Cortex of kidney (tissue), 1 donor: ENCODE measurements at places on chromosomes 1 and 21.

DNA sequence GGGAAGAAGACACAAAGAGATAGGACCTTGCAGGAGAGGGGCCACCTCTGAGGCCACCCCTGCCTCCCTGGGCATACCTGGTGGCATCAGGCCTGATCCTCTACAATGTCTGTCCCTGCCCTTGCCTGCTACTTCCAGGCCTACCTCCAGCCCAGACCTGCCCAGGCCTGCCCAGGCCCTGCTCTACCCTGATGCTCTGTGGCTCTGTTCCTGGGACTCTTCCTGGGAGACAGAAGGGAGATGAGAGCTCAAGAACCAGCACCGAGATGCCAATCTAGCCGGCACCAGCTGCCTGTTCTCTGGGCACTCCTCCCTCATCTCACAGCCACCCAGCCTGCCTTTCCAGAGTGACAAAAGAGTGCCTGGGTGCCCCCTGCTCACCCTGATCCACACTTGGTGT is 2.7 kb downstream of the CELF3 start:
- DNase-seq, result no peak

GRCh38 chr1:237108297-237109040 is 66.5 kb downstream of the RYR2 start:
- DNase-seq, result no peak

DNA sequence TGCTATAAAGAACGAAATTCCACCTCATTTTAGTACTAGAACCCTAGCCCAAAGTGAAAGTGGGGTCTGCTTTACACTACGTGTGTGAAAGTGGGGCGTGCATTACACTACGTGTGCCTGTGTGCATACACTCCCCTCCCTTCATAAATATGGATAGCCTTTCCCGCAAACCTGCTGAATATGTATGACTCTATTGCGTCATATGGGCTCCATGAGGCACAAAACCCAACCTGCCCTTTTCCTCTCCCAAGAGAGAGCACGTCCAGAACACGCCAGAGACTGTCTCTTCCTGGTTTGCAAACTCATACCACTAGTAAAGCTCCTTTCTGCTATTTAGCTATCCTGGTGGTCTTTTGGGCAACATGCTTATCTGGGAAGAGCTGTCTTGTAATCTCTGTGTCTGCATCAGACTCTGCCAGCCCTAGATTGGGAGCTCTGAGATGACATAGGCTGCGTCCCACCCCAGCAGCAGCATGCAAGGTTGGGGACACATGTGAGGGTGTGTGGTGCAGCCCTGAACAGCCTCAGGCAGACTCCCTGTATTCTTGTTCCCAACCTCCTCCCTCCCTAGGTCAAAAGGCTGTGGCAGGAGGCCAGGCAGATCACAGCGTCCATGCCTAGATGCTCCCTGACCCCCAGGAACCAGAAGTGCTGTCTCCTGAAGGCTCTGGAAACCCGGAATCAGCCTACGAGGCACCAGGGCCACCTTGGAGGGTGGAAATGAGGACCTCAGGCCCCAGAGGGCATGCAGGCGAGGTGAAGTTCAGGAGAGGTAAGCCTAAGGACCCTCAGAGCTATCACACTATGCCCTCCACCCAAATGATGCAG is 12.3 kb upstream of the PADI1 start:
- no peak for DNase-seq

GRCh38 chr21:46155514-46156377 is at the start of gene FTCD:
FTCD (minus strand) TSS chr21:46155579; CDS start chr21:46155523, 56 bp downstream.
- no peak for DNase-seq

GRCh38 chr1:236997882-236998281 is 6.4 kb downstream of the MT1HL1 start:
- no peak for DNase-seq

DNA sequence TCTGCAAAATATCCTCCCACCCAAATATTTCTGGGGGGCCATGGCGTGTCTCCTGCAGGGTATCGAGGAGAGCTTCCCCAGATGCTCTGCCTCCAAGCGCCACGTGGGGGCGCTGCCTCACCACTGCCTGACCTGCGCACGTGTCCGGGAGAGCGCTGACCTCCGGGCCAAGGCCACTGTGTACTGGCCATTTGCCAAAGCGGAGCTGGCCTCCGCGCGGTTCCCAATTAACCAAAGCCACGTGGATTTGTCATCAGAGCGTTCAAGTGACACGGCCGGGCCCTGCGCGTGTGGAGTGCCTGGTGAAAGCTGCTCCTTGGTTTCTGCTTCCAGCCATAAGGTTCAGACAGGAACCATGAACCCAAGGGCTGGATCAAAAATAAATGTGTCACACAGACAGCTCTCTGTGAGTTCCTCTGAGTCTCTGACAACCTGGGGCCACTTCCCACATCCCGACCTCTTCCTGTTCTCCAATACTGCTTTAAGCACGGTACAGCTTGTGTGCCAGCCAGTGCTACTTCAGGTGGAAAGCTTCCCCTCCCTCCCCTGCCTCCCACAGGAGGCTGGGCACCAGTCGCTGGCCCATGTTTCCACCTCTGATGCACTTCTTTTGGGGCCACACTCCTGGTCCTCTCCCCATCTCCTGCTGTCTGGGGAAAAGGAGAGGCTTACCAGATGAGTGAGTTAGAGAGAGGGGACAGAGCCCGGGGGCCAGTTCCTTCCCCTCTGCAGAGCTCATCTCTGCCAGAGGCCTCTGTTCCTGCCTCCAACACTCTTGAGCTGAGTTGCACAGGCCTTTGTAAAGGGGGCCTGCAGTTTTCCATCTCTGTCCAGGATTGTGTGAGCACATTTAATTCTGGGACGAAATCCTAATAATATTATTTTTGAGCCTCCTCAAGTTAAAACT is 26.1 kb downstream of the ZP4 start:
- DNase-seq, result no peak

DNA sequence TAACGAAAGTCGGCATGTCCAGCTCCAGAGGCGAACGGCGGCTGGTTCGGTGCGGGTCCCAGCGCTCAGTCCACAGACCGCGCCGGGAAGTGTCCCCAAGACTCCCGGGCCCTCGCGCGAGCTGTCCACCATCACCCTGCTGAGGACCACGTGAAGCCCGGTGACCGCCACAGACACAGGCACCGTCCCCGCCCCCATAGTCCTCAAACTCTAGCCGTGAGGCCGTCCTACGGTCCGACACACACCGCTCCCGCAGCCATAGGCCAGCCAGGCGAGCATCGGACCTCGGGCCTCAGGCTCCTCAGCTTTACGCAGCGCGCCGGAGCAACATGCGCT is 535 bp downstream of the SETD4 start:
- no peak for DNase-seq

DNA sequence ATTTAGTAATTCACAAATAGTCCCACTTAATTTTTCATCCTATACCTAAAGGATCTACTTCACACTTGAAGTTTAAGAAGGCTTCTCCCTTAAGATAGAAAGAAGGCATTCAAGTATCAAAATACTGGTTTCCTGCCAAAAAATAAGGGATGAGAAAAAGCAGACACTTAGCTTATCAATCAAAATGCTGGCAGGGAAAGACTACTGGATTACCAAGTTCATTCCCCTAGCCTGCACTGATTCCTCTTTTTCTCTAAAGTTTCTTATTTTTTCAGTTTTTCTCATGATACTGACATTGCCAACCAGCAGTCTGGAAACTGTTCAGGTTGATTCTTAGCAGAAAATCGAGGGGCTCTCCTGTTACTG is 204.6 kb downstream of the GABPA start:
- no peak for DNase-seq

GRCh38 chr1:246482805-246483568 is 24.1 kb downstream of the SMYD3 start:
- DNase-seq, result no peak

- DNase-seq, result no peak
Observed at GRCh38 chr1:26703478-26703877, 7.7 kb downstream of the ARID1A start.

- DNase-seq, result no peak
Observed at GRCh38 chr1:46535063-46535462, 16.4 kb downstream of the KNCN start.

DNA sequence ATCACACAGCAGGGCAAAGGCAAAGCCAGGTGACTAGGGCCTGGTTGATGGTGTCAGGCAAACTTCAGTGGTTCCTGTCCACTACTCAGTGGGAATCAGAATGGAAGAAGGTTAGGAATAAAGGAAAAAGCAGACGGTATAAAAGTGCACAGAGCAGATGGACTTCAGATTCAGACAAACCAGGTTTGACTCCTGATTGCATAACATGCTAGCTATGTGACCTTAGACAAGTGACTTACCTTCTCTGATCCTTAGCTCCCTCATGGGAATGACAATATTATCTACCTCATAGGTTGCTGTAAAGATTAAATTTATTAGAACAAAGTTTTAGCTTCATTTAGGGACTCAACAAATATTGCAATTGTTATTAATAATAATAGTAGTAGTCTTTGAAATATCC is 4.9 kb downstream of the PAQR7 start:
- DNase-seq, result no peak

DNA sequence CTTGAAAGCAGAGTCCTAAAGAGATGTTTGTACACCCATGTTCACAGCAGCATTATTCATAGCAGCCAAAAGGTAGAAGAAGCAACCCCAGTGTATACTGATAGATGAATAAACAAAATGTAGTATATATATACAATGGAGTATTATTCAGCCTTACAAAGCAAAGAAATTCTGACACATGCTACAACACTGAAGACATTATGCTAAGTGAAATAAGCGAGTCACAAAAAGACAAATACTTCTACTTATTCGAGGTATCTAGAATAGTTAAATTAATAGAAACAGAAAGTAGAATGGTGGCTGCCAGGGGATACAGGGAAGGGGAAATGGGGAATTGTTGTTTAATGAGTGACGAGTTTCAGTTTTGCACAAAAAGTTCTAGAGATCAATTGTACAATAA is 23.5 kb downstream of the COP1 start:
- no peak for DNase-seq

DNA sequence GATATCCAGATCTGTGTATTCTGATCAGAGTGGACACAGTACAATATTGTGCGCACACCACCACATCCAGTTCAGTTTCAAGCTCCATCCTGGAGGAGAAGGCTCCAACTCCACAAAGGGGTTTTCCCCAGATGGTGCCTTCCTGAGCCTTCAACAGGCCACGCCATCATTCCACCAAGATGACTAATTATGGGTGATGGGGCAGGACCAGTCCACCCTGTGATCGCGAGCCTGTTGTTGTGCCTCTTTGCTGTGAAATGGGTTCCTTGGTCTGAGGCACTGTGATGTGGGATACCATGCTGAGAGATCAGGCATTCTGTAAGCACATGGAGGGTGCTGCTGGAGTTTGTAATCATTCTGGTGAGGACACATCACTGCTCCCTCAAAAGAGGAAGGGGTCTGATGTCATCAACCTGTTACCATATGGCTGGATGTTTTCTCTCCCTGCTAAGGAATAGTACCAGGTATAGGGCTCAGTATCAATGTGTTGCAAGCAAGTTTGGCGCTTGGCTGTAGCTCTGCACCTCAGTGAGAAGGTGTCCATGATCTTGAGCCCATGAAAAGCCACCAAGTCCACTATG is 6.7 kb upstream of the SH2D2A start:
- no peak for DNase-seq

- no peak for DNase-seq
Observed at GRCh38 chr1:107590900-107591622, 373.9 kb downstream of the VAV3 start.

DNA sequence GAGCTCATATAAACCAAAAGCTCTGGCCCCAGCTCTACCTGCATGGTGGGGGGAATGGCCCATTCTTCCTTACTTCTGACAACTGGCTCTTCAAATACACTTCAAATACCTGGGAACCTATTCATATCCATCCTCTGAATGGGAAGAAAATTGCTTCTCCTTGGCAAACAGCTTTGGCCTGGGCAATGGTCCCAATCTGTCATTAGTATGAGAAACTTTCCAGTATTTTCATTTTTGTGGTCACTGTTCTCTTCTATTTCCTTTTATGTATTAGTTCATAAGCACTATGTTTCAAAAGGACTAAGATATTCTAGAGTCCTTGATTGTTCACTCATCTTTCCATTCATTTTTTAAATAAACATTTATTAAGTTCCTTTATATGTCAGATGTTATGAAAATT is 5.2 kb upstream of the HSD3B2 start:
- no peak for DNase-seq

- no peak for DNase-seq
Observed at GRCh38 chr1:186662752-186663151, 17.5 kb downstream of the PTGS2 start.

- no peak for DNase-seq
Observed at GRCh38 chr1:177274687-177275211, 104.0 kb downstream of the BRINP2 start.

GRCh38 chr1:97074771-97075170 is 353.2 kb downstream of the PTBP2 start:
- no peak for DNase-seq

DNA sequence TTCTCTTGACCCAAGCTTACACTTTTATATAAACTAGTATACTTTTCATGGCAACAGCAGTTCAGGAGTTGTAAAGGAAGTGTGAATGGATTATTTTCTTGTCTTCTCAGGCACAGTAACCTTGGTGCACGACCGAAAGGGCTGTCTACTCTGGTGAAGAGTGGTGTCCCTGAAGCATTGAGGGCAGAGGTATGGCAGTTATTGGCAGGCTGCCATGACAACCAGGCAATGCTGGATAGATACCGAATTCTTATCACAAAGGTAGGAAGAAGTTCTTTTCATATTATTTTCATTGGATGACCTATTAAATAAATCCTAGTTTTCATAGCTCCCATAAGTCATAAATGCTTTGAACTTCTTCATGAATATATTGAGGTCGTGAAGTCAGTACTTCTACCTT is 53.9 kb upstream of the GPR52 start:
- DNase-seq, result no peak

GRCh38 chr1:110875216-110875731 is 2.3 kb downstream of the CD53 start:
- DNase-seq, result no peak

- no peak for DNase-seq
Observed at GRCh38 chr1:232440325-232441035, 189.5 kb downstream of the SIPA1L2 start.

- DNase-seq, result no peak
Observed at GRCh38 chr1:23288671-23289070, 55.4 kb downstream of the HNRNPR start.

GRCh38 chr1:203304391-203304918 is 864 bp upstream of the BTG2 start:
- no peak for DNase-seq

DNA sequence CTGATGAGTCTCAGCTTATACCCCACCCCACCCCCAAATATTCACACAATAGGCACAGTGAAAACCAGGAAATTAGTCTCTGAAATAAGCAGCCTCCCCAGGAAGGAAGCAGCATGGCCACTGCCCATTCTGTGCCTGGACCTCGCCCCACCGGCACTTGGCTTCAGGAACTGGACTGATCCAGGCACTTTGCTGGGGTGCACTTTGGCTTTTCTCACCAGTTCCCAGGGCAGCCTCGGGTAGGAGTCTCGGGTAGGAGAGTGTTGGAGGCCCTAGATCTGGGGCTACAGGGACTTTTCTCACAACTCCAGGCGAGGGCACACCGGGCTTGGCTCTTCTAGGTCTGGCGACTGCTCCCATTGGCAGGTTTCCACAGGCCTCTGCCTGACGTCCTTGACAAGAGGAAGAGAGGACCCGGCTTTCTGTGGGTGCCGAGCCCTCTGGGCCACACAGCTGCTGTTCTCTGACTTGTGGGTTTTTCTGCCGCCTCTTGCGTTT is 18.7 kb downstream of the ADARB1 start:
- DNase-seq, result no peak

GRCh38 chr1:155195201-155196102 is 12.2 kb downstream of the THBS3 start:
- no peak for DNase-seq
